NCI-H526 (cell line): ENCODE measurements at places on chromosomes 4 and X.

GRCh38 chrX:115330498-115331168, 41.1 kb downstream of the LUZP4 start:
- peak; percentile 10 for DNase-seq

DNA sequence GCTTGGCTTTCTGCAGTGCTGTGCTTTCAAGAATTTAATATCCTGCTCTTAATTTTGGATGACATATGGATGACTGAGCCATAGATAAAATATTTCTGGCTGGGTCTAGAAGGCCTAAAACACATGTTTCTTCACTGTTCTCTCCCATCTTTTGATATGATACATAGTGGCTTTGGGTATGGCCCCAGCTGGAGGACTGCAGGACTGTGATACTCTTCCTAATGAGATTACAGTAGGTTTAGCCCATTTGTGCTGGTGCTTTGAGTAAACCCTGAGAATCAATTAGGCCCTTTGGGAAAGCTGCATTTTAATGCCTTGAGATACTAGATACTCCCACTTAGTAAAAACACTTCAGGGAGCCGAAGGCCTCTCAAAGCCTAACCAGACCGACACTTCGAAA, 38.0 kb downstream of the KIT start:
- no peak for DNase-seq

DNA sequence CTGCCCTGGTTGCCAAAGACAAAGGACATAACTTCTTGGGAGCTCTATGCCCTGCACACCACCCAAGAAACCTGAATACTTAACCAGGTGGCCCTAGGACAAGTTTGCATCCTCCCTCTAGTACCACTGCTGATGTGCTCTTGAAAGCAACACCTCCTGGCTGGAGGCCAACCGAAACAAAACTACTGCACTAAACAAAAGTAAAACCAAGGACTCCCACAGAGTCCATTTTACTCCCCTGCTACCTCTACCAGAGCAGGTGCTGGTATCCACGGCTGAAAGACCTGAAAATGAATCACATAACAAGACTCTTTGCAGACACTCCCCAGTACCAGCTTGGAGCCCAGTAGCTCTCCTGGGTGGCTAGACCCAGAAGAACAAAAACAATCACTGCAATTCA, 941.8 kb downstream of the RAPGEF2 start:
- no peak for DNase-seq

- DNase-seq, result no peak
These were observed 24.7 kb upstream of the SOD3 start for GRCh38 chr4:24770667-24771066.

- no peak for DNase-seq
These were observed 306.2 kb downstream of the TENM3 start for GRCh38 chr4:182549356-182549755.

DNA sequence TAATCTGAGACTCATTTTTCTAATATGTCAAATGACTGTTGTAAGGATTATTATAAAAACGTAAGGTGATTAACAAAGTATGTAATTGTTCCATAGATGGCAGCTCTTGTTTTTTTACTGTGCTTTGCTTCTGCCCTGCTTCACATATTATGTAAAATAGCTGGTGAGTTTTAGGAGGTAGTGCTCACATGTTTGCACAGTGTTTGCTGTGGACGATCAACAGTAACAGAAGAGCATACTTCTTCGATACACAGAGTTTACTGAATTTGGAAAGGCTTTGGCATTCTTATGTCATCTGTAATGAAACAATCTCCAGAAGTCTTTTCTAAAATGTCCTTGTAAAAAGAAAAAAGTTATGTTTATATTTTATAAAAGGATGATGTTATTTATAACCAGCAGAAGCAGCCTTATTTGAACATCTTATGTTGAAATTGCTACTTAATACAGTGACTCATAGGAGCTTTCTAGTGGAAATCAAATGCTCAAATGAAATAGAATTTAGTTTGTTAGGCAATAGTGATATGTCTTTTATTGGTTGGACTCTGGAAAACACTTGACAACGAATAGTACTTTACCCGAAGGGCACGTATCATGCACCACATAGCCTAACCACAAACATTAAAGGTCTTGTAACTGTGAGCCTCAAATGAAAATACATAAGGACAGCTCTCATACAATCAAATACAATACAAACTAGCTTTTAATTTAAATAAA, 1.9 kb upstream of the MTTP start:
- peak; percentile 13 for DNase-seq

GRCh38 chr4:101089168-101089567, 258.2 kb downstream of the PPP3CA start:
- no peak for DNase-seq

- peak; percentile 88 for DNase-seq
These were observed at the start of gene TBL1X for GRCh38 chrX:9464435-9465371. TSS of gene TBL1X (plus strand) at chrX:9465058. CDS start at chrX:9653587, 188,529 bp downstream.

DNA sequence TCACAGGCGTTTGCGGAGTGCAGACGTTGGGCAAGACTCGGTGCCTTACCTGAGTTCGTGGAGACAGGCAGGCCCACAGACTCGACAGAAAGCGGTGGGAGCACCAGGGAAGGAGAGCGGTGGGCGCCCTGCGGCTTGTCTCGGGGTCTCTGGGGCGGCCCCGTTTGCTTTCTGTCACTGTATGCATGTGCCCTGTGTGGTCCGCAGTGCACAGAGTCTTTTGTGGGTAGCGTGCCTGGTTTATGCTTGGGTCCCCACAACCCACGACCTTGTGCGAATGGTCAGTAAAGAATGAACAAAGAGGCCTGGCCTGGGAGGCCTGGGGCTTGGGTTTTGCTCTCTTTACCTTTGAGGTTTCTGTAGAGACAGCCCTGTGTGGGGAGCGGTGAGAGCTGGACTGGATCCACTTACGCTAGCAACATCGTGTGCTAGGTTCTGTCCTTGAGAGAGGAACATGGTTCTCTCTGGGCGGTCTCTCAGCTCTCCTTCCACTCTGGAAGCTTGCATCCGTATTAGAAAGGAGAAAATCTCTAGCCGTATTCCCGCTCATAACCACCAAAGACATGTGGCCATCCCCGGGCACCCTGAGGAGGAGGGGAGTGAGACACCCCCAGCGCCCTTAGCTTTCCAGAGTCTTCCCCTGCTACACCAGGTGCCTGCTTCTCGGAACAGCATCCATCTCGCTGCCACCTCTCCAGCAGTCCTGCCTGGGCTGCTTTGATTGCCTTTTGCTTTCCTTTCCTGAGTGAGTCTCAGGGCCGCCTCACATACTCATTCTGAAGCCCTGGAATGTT, 1.2 kb downstream of the TADA2B start:
- no peak for DNase-seq

DNA sequence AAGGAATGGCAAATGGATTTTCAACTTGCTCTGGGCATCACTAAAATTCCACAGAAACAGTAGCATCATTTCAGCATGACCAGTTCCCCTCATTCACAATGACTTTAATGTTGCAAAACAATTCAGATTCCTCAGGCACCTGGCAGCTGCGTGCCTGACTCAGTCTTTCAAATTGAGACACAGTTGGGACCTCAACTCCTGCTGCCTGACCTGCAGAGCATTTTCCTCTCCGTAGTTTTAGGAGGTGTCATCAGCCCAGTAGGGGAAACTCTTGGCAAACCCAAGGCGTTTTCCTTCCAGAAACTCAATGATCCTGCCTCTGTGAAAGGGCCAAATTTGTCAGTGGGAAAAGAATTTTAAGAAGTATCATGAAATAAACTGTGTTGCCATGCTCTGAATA, 388.9 kb downstream of the SPRY1 start:
- no peak for DNase-seq

DNA sequence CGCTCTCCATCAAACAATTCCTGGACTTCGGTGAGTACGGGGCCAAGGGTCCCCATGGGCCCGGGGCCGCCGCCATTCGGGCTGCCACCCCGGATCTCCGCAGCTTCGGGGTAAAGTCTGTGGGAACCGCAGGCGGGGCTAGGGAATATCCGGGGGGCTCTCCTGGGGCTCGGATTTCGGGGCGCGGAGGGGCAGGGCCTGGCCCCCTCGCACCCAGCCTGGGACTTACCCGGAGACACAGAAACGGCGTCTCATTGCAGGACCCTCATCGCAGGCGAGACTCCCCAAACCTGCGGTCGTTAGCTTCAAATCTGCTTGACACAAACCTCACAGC, 413 bp downstream of the PDK3 start:
- peak; percentile 34 for DNase-seq

GRCh38 chr4:3291411-3291968, 1.3 kb upstream of the RGS12 start:
- peak; percentile 62 for DNase-seq

GRCh38 chr4:182683661-182684060, 233.5 kb downstream of the DCTD start:
- DNase-seq, result no peak

GRCh38 chr4:71609167-71609566, 174.7 kb downstream of the GC start:
- DNase-seq, result no peak

- DNase-seq, result no peak
These were observed 15.4 kb downstream of the AFP start for GRCh38 chr4:73451404-73451803.

DNA sequence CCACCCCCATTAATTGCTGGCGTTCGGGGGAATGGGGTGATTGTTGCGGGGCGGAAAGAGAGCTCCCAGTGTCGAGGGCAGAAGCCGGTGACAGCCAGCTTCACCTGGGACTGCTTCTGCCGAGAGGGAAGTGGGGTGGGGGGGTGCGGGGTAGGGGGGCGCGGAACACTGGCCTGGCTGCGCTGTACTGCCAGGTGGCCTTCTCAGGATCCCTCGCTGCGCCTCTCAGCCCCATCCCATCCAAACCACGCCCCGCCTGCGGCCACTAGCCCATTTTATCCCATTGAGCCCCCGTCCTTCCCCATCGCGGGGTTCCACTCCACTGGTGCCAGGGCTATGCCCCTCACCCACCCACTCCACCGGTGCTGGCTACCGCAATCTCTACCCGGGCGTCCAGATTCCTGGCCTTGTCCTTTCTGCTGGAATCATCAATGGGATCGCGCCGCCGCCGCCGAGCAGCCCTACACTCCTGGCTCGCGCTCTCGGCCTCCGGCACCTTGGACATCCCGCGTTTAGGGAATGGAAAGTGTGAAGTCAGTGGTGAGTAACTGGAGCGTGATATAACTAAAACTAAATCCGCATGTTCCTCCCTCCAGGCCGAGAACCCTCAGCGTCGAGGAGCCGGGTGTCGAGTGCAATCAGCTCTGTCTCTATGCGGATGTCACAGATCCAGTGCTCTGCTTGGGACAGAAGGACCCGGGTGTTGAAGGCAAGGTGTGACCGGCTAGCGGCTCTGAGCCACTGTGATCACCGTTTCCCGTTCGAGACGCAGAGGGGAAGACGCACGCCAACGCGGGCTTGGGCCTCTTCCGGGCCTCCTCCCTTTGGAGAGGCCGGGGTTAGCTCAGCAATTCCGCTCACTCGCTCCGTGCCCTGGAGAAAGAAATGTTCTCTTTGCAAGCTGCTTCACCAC, 20.5 kb downstream of the NKX3-2 start:
- no peak for DNase-seq

DNA sequence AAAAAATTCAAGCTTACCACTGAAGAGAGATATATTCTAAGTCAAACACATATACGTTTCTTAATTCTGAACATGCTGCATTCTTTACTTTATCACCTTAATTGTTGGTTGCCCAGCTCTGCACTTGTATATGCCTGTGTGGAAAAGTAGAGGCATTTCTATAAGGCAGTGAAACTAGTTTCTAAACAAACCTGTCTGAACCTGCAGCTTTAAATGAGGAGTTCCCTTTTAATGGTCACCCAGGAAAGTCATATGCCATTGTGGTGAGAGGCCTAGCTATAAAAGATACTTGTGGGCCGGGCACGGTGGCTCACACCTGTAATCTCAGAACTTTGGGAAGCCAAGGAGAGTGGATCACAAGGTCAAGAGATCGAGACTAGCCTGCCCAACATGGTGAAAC, 147.4 kb upstream of the RXFP1 start:
- no peak for DNase-seq

- no peak for DNase-seq
These were observed 138.3 kb upstream of the PUDP start for GRCh38 chrX:7286168-7286837.

DNA sequence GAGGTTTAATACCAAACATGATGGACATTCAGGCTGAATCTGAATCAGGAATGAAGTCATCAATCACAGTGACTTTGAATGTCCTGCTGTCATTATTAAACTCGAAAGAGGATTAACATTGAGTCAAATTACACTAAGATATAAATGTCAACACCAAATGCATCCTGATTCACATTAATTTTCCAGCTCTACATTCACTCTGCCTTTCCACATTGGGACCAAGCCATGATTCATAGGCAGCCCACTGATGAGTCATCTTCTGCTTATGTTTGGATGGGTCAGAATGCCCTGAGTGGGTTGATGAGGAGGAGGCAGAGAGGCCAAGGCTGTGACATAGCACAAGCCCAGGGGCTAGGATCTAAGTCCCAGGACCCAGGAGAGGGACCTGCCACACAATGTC, 247.6 kb upstream of the RPS6KA3 start:
- DNase-seq, result no peak

DNA sequence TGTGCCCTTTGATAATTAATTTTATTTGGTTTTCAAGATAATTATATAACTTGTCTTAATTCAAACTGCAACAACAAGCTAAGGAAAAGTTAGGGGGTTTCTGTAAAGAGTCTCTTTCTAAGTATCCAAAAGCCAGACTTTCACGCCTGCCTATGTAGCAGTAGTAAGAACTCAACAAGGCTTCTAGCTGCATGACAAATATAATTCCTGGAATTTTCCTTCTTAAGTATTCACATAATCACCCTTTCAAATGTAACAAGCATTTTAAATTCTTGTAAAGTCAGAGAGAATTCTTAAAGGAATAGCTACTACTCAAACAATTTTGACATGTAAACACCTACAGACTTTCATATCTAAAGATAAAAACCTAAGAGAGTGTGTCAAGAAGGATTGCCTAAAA, 189.7 kb upstream of the NDST3 start:
- no peak for DNase-seq

GRCh38 chr4:150299816-150300215, 221.6 kb downstream of the DCLK2 start:
- DNase-seq, result no peak

GRCh38 chr4:133594390-133595207, 445.5 kb downstream of the PCDH10 start:
- no peak for DNase-seq

GRCh38 chr4:128913228-128913627, 103.7 kb downstream of the JADE1 start:
- DNase-seq, result no peak

GRCh38 chrX:139094671-139095592, 383.4 kb upstream of the FGF13 start:
- DNase-seq, result no peak

GRCh38 chr4:164748375-164748774, 5.6 kb upstream of the SMIM31 start:
- peak; percentile 50 for DNase-seq

DNA sequence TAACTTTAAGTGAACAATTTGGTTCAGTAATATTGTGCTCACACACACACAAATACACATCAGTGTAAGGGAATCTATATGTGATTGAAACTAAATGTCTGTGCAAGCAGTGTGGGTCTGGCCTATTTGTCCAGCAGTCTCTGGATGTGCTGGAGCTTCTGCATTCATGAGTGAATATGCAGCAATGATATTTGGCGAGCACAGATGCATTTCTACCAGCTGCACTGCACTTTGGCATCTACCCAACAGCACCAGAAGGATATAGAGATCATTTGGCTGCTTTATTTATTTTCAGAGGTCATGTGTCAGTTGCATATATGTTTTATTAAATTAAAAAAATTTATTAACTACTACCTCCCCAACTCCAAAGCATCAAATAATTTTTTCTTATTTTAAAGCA, 613.4 kb upstream of the NR3C2 start:
- no peak for DNase-seq

GRCh38 chrX:129773649-129774458, 5.9 kb upstream of the SASH3 start:
- no peak for DNase-seq

GRCh38 chr4:146059865-146060264, 115.7 kb upstream of the LSM6 start:
- no peak for DNase-seq
